Activated CD4-positive, alpha-beta T cell treated with anti-CD3 and anti-CD28 coated beads for 48 hours (primary cell): ENCODE measurements at places on chromosomes 12 and 14.

DNA sequence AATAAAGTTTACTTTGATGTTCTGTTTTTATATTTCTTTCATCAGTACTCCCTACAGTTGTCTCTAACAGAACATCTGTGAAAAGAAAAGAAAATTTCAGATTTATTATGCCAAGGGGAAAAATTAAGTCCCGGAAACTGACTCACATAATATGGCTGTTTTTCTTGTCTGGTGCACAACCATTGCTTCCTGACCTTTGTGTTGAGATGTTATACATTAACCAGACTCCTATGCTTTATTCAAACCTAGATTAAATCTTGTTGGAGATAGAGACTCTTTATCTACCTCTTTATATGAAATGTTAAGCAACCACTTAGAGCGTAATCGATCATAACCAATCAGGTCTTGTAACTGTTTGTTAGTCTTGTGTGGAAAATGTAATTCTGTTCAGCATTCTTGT, 37.6 kb upstream of the BICD1 start:
- no peak for DNase-seq

DNA sequence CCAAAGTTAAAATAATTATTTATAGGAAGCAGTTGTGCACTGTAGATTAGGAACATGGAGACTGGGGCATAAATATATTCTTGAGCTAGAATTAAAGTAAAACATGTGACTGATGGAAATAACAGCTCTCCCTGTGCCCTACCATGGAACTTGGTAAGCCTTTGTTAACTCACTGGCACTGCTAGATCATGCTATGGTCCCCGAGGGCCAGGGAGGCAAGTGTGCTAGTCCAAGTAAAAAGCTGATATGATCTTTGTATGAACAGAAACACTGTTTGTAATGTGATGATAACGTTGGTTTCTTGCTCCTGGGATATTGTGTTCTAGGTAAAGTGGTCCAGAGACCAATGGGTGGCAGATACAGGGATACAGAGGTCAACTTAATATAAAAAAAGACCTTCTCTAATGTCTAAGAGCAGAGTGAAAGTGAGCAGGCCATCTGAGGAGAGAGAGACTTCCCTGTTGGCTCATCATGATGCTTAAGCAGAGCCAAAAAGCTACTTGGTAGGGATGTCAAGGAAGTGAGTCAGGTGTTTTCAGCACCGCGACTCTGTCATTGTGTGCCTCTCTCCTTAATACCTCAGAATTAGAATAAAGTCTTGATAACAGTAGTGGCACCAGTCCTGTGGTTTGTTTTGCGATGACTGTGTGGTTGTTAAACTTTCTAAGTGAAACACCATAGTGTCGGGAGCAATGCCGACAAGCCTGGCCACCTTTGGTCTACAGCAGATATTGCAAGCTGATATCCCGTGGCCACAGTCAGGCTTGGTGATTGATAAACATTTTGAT, 27.6 kb downstream of the BICD1 start:
- DNase-seq: peak; percentile 81

- DNase-seq: no peak
Observed at GRCh38 chr12:77421152-77421551, 355.8 kb upstream of the E2F7 start.

- peak; percentile 12 for DNase-seq
Observed at GRCh38 chr14:54669721-54670561, 103.0 kb downstream of the SAMD4A start.

DNA sequence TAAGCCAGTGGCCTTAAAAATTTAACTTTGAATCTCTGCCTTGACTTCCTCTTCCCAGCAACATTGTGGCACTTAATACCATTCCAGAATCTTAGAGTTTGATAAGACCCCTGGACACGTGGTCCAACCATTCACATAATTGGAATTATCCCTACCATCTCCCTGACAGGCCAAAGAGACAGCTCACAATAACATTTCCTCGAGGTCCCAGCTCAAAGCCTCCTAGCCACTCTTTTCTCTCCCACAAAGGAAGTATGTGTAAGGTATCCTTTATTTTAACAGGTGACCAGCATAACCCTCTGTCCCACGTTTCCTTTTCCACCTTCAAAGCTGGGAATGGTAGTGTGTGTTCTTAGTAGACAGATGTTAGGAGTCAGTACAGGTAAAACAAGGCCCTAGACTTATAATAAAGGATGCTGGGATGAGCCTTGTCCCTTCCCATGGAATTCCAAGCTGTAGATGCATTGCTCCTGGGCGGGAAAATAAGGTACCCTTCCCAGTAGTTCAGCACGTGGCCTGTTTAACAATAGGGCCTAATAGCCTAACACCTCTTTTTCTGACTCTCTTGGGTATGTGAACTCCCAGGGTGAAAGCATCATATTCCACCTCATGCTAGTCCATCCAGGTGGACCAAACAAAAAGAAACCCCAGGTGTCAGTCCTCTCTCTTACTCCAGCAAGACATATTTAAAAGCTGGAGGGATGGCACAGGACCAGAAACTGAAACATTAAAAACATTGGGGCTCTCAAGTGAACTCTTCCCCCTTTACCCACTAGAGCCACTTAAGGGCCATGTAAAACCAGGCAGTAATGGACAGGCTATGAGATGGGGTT, 37.5 kb upstream of the COL2A1 start:
- DNase-seq: no peak

- DNase-seq: no peak
Observed at GRCh38 chr12:79873201-79873600, 61.7 kb downstream of the PPP1R12A start.

DNA sequence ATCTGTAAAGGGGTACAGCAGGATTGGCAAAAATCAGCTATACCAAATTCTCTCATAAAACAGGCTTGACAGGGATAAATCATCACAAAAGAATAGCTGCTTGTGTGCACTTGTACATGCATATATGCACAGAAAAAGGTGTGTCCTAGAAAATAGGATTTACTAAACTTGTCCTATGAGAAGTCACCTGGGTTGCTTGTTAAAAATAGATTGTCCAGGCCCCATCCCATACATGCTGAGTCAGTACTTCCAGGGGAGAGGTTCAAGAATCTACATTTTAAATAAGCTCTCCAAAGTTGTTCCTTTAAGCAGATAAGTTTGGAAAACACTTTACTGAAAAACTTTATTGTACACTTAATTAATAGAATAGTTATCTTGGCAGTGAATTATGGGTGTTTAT, 123.1 kb downstream of the ANO6 start:
- DNase-seq: no peak

GRCh38 chr12:58233886-58234285, 292.5 kb downstream of the ATP23 start:
- DNase-seq: no peak

GRCh38 chr12:43282106-43282505, 269.9 kb downstream of the ADAMTS20 start:
- DNase-seq: no peak

GRCh38 chr12:103020839-103021238, 63.4 kb downstream of the ASCL1 start:
- DNase-seq: no peak

- no peak for DNase-seq
Observed at GRCh38 chr12:15701631-15702156, 87.5 kb downstream of the EPS8 start.

DNA sequence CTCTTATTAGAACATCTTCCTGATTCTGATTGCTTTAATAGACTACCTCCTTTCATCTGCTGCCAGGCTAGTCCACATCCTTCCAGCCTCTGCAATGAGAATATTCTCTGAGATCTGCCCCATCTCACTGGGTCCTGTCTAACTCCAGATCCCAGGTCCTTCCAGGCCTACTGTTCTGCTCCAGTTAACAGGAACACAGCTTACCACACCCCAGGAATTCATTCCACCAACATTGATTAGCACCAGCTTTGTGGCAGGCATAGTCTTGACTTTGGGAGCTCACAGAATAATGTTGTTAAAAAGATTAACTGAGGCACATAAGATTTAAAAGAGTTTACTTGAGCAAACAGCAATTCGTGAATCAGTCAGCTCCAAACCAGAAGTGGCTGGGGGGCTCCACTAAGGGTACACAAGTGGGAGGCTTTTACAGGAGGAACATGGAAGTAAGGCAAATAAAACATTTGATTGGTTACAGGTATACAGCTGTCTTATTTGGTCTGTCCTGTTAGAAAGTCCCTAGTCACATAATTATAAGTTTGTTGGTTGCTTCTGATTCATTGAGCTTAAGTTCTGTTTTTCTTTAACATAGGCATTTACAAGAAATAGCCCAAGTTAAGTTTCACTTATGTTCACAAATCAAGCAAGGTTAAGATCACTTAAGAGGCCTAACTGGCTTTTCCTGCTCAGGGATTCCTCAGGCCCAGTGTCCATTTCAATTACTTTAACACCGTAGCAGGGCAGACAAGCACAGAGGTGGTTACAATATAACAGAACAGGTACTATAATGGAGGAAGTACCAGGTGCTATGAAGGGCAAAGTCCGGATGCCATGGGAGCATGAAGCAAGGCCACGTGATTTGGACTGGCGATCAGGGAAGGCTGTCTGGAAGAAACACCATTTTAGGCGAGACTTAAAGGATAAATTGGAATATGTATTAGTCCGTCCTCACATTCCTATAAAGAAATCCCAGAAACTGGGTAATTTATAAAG, 12.2 kb upstream of the MYH7 start:
- DNase-seq: no peak

DNA sequence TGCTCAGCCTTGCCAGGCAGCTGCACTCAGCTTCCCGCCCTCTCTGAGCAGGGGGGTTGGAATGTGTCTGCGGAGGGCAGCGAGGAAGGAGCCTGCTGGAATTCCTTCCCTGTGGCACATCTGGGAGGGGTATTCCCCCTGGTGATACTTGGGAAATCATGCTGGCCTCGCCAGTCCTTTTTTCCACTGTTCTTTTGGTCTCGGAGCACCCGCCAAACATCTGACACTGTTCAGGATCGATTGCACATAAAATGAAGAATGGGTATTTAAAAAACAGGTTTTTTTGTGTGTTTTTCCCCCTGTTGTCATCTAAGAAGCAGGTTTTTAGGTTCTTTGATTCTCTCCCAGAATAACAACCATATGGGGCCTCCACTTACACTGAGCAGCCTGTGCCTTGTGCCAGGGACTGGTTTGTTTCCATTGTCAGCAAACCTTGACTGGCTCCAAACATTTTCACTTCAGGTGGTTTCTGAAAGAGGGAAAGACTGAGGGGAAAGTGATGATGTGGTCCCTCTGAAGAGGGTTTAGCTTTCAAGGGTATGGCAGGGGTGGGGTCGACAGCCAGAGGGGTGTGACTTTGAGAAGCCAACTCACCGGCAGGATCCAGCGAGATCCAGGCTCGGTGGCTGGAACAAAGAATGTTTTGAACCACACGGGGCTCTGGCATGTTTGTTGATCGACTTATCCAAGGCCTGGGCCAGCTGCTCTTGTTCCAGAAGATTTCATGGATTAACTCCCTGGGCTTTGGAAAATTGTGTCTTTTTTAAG, 215.1 kb downstream of the CACNA1C start:
- no peak for DNase-seq
